ENCODE measurements at places on chromosomes 13 and 19.
A peak's percentile ranks its signal among the peaks of the same experiment; 100 is the strongest.

GRCh38 chr19:38891771-38892170 is 7.6 kb downstream of the SIRT2 start:
- DNase-seq, result no peak

DNA sequence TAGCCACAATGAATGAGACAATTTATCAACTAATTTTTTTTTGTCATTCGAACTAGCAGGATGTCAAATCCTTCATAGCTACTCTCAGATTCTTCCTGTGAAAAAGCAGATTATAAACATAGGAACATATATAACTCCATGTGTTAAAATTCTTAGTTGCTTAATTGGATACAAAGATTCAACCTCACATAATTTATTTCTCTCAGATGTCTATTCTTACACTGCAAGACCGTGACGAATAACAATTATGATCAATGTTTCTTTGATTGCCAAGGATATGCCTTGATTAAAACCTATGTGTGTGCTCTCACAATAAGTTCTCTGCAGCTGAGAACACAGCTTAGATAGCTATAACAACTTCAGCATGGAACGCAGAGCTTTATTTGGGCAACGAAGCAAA is 872.7 kb downstream of the PCDH9 start:
- DNase-seq, result no peak

DNA sequence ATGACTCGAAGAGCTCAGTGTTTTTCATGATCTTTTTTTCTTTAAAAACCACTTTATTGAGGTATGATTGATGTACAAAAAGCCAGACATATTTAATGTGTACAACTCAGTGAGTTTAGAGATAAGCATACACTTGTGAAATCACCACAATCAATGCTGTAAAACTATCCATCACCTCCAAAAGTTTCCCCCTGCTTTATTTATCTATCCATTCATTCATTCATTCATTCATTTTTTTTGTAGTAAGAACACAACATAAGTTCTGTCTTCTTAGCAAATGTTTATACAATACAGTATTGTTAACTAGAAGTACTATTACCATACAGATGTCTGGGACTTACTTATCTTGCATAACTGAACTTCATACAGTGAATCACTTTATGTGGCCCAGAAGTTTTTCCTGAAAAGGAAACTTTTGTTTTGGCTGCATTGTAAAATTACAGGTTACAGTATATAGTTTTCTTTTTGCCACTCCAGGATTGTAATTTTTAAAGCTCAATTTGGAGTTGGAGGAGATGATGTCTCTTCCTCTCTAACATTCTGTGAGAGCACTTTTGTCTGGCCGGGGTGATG is 6.7 kb downstream of the RAP2A start:
- DNase-seq, result no peak

GRCh38 chr19:1105873-1106840 is 2.4 kb downstream of the GPX4 start:
- no peak for DNase-seq

DNA sequence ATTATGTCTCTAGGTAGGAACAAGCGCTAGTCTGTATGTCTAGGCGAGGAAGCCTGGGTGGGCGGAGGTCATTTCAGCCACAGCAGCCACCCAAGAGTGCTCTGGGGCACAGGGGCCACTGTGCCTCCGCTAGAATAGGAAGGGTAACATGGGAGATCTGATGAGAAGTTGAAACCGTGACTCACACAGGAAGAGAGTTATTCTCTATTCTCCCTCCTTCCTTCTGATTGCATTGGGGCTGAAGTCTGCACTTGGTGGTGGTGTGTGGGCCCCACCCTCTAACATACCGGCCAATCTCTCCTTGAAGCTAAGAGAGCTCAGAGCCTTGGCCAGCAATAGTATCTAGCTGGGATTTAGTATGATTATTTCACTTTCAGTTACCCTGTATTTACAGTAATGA is 20.3 kb upstream of the GGACT start:
- no peak for DNase-seq

DNA sequence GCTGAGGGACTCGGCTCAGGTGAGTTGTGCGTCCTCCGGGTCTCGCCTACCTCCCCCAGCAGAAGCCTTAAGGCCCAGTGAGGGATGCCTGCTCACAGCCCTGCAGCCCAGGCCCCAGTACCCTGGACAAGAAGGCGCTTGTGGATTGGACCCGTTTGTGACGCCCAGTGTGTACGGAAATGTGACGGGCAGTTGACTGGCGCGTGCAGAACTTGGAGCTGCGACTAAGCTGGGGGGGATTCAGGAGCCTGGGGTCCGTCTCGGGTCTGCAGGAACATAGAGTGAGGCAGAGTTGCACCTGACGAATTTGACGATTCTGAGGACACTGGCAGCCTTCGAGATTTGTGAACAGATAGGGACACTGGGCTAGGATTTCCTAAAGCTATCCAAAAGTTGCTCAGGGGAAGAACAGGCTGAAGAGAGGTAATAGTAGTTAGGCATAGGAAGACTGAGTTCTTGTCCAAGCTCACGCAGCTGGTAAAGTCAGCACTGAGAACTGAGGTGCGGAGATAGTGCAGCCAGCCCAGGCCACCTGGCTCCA is 519 bp downstream of the ZNF551 start:
- no peak for DNase-seq

DNA sequence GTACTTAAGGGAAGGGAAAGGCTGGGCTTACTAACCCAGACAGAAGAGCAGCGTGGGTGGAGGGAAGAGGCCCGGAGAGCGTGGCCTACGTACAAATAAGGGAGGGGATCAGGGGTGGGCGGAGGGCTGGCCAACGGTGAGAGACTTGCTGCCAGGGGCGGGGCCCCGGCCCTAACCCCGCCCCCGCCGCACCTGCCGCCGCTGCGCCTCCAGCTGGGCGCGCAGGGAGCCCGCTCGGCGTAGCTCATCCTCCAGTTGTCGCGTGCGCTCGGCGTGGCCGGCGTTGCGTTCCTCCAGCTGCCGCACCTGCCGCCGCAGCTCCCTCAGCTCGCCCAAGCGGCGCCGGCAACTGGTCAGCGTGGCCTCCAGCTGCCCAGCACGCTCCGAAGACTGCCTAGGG is 5.7 kb downstream of the HOOK2 start:
- DNase-seq, result peak; percentile 54

DNA sequence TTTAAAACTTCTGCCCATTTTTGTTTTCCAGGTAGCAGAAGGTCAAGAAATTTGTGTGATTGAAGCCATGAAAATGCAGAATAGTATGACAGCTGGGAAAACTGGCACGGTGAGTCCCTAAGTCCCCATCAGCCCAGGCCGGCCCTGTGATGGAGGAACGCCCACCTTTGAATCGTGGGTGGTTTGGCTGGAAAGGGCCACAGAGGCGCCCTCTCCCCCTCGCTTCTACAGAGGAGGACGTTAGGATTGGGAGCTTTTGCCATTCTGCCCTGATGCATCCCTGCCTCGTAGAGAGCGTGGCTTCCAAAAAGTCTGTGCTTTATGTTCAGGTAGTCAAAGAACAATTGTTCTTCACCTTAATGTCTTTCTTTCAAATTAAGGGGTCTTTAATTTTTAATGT is 60.9 kb downstream of the GGACT start:
- no peak for DNase-seq

DNA sequence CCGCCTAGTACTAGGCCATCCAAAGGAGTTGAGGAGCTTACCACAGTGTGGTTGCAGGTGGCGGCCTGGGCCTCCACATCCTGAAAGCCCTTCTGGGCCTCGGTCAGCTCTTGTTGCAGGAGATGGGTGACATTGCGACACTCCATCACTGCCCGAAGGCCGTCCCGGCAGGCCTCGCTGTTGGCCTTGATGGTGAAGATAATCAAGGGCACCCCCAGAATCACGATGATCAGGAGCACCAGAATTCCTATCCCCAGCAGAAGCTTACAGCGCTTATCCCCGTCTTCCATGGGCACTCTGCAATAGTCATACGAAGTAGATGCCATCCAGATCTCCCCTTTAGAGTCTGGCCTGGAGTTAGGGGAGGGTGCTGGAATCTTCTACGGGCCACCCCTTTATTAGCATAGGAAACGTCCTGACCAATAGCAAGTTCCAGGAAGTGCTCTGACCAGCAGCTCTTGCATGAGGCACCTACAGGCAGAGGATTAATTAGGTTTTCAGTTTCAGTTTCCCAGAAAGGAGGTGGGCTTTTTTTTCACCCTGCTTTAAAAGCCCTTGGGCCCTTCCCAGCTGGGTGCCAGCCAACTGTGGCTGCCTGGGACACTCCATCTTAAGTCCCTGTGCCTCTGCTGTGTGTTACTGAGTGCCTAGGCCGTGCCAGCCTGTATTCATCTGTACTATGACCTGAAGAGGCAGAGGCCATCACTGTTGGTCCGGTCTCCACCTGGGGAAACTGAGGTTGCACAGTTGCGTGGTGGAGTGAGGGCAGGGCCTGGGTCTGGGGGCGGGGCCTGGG is at the start of gene BST2:
BST2 (minus strand) TSS at position 381 of the 796 bp plus-strand sequence; CDS start at position 326, 55 bp downstream.
- DNase-seq, result no peak

DNA sequence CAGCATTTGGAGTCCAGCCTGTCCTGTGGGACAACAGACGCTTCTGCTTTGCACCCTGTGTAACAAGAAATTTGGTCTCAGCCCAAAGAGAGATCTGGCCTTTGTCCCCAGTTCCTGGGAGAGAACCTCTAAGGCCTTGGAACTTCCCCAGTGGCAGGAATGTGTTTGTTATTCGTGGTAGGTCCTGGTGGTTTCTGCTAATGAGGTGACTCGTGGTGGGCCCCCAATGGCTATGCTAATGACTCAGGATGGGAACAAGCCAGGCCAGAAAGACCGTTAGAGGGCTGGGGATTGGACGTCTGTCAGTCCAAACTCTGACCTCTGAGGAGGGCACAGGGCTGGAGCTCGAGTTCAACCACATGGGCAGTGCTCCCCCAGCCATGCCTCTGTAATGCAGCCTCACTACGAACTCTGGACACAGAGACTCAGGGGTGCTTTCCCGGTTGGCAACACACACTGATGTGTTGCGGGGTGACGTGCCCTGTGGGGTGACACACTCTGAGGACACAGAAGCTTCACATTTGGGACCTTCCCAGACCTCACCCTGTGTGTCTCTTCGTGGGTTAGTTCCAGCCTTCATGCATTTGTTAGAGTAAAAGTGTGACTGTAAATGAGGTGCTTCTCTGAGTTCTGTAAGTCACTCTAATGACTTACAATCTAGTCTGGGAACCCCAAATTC is 38.9 kb downstream of the TEX29 start:
- no peak for DNase-seq

- no peak for DNase-seq
These were observed 133.4 kb downstream of the LACC1 start for GRCh38 chr13:44012910-44013757.

GRCh38 chr13:31069808-31070534 is 91.7 kb downstream of the HSPH1 start:
- DNase-seq, result no peak

Data from activated CD4-positive, alpha-beta T cell treated with anti-CD3 and anti-CD28 coated beads, Interleukin-2, amount 50 U/mL, for 1 hour (primary cell).